ENCODE measurements at places on chromosomes 7 and 10.

GRCh38 chr7:37901890-37902524, 14.6 kb downstream of the SFRP4 start:
- no peak for DNase-seq

DNA sequence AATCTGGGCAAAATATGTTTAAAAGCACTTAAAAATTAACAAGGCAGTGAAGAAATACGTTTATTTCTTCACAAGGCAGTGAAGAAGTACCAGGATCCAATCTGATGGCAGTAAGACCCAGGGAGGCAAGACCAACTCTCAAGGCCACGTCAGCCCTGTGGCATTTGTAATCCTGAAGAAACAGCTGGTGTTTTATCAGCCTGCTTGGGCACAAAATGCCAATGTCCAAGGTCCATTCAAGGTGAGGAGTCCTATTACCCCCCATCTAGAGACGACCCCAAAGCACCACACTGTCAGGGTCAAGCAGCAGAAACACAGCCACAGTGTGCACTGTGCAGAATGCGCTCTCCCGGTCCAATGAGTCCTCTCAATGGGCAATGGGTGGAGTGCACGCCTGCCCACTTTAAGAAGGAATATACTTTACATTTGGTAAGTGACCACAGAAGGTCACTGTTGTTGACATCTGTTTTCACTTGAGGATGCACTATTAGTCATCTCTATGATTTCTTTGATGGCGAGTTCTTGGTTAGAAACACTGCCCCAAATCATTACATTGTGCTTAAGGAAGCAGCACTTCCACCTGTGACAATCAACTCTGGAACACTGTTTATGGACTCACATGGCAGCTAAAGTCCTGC, 12.8 kb downstream of the CPXM2 start:
- DNase-seq = no peak

DNA sequence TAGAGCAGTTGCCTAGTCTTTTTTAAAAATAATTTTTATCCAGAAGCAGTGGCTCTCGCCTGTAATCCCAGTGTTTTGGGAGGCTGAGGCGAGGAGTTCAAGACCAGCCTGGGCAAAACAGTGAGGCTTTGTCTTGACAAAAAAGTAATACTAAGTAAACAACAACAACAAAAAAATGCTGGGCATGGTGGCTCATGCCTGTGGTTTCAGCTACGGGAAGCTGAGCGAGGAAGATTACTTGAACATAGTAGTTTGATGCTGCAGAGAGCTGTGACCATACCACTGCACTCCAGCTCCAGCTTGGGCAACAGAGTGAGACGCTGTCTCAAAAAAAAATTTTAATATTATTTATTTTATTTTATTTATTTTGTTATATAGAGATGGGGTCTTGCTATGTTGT, 31.3 kb upstream of the TPST1 start:
- no peak for DNase-seq

GRCh38 chr7:149289856-149290255, 27.9 kb downstream of the ZNF783 start:
- DNase-seq = no peak

DNA sequence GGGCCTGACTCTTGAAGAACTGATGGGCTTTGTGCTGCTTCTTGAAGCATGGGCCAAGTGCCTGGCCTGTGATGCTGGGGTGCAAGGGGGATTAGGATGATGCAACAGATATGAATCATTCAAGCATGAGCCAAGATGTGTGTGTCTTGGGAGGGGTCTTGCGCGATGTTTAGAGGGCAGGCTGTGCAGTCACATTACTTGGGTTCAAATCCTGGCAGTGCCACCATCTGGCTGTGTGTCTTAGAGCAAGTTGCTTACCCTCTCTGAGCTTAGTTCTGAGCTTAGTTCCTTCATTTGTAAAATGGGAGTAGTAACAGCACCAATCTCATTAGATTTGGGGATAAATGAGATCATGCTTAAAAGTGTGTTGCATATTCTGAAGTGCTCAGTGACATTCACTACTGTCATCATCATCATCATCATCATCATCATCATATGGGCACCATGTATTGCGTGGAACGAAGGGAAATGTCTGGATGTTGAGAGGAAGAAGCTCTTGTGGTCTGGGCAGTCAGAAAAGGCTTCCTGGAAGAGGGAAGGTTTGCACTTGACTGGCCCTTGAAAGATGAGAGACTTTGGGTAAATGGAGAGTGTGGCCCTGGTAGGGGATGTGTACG, 9.3 kb downstream of the UNC5B start:
- DNase-seq = no peak
